ENCODE measurements at places on chromosomes 5 and 9.

- no peak for DNase-seq
Observed at GRCh38 chr9:36149197-36149596, 12.7 kb downstream of the GLIPR2 start.

GRCh38 chr5:66596636-66597182 lies 516 bp downstream of the MAST4 start:
- DNase-seq, result no peak

DNA sequence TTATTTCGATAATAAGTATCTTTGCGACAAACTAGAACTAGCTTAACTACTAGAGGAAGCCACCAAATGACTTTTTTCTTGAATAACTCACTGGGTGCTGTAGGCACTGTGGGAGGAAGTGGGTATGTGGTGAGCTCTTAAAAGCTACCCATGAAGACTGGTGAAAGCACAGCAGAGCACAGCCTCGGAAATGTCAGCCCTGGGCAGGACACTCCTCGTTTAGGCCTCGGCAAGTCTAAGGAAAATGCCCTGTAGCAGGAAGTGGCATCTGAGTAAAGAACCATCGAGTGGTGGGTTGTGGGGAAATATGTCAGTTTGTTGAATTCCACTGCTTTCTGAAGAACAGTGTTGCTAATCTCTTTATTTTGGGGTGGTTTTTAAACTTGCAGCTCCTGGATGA lies 44.0 kb upstream of the NCS1 start:
- DNase-seq, result peak; percentile 48

DNA sequence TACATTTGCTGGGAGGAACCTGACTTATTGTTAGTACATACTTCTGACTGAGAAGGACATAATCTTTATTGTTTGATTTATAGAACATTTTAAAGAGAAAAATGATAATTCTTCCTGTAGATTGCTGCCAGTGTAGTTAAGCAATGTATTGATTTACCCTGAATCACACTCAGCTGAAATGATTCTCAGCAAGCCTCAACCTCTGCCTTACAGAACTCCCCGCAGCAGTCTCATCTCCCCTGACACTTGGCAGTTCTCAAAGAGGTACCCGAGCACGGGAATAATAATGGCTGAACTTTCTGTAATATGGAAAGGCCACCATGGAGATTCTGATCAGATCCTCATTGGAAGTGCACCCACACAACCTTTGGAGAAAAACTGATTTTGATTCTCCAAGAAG lies 74.9 kb upstream of the RFX3 start:
- no peak for DNase-seq

GRCh38 chr9:84999788-85000187 lies 330.3 kb downstream of the NTRK2 start:
- DNase-seq, result no peak

GRCh38 chr5:62689599-62690368 lies 111.2 kb downstream of the LRRC70 start:
- no peak for DNase-seq

DNA sequence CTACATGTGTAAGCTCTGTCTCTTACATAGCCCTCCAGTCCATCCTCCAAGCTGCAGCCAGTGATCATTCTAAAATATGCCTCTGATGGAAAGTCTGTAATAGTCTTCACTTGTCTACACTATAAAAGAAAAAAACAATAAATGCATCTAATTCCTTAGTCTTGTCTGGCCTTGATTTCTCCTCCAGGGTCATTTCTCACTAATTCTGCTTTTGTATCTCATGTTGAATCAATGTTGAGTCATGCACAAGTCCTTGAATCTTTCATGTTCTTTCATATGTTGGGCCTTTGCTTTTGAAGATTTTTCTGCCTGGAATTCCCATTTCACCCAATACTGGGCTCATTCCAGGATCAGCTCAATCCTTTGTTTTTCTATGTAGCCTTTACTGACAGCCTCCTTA lies 121.1 kb upstream of the TRIM32 start:
- DNase-seq, result no peak

GRCh38 chr9:38622951-38623350 lies 2.6 kb upstream of the ANKRD18A start:
- no peak for DNase-seq

All from memory B cell (primary cell).